GM18507 (cell line): ENCODE measurements at places on chromosomes 12 and 14.

- no peak for DNase-seq
Measured at GRCh38 chr12:6282453-6282840, 28.0 kb upstream of the PLEKHG6 start.

DNA sequence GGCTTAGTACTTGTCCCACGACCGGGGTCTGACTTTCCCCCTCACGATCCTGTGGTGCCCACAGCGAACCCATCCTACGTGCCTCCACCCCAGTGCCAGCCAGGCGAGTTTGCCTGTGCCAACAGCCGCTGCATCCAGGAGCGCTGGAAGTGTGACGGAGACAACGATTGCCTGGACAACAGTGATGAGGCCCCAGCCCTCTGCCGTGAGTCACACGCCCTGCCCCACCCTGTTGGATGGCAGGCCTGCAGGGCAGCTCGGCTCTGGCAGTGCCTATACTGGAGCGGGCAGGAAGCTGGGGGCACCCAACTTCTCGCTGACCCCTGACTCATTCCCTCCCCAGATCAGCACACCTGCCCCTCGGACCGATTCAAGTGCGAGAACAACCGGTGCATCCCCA, 18.3 kb upstream of the LRP1-AS start:
- DNase-seq: no peak

DNA sequence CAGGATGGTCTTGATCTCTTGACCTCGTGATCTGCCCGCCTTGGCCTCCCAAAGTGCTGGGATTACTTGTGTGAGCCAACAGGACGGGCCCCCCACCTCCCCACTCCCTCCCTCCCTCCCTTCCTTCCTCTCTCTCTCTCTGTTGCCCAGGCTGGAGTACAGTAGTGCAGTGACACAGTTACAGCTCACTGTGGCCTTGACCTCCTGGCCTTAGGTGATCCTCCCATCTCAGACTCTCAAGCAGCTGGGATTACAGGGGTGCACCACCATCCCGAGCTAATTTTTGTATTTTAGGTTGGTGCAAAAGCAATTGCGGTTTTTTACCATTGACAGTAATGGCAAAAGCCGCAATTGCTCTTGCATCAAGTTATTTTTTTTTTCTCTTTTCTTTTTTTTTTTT, 19.2 kb upstream of the ANAPC5 start:
- no peak for DNase-seq

DNA sequence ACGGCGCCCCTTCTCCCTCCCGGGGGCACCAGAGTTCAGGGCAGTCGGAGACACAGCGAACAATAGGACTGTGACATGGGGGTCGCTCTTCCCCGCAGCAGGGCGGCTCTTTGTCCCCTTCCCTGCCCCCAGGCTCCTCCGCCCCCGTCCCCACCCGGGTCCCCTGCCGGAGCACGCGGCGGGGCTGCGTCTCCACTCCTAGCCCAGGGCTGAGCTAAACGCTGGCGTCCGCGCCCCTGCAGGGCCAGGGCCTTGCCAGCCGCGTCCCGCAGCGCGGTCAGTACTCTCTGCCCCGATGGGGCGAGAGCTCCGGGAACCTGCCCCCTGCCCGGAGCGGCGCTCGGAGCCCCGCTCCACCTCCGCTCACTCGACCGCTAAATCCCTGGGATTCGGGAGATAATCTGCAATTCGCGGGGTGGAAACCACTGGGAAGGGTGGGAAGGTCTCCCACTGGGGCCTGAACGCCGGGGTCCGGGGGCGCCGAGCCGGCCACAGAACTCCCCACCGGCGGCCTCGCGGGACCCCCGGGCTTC, 825 bp upstream of the CCDC85C start:
- no peak for DNase-seq

GRCh38 chr12:122201381-122201780, 2.1 kb upstream of the B3GNT4 start:
- no peak for DNase-seq

- no peak for DNase-seq
Measured at GRCh38 chr14:28375295-28375694, 391.3 kb upstream of the FOXG1 start.

- no peak for DNase-seq
Measured at GRCh38 chr12:94892544-94893267, 110.8 kb downstream of the NDUFA12 start.
